D341Med (cell line): ENCODE measurements at places on chromosomes 4 and X.

DNA sequence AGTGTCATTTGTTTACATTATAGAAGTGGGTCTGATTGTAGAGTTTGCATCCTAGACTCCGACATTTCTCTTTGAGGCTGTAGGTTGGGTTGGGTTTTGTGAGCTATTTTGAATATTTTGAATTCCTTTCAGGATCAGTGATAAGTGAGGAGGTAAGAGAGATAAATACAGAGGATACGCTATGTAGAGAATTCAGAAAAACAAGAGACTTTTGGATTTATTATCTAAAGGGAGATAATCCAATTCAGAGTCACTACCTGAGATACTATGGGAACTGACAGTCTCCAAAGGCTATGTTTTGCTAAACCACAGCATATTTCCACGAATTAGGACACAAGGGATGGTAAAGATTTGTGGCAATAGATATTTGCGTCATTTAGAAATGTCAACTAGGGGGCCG is 16.9 kb upstream of the RAP2C start:
- DNase-seq: no peak

- DNase-seq: no peak
Observed at GRCh38 chrX:34901761-34902160, 40.8 kb upstream of the FAM47B start.

DNA sequence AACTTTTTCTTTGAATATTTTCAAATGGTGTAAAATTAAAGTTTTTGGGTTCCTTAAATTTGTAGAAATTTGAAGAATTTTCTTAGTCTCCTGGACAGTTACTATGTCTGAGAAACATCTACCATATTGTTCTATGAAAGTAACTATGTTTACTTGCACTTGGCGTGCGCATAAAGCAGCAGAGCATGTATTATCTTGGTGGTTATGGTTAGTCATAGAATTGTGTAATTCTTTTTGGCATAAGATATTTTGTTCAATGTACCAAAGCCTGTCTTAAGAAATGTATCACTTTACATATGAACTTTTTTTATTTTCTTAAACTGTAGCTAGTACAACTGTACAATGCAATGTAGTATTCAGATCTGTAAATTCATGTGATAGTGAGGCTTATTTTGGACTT is 49.2 kb downstream of the CDS1 start:
- no peak for DNase-seq

GRCh38 chr4:164056426-164057142 is 562.1 kb downstream of the TMA16 start:
- no peak for DNase-seq

GRCh38 chrX:153642051-153642654 is 4.8 kb upstream of the DUSP9 start:
- DNase-seq: peak; percentile 58

GRCh38 chr4:86942185-86942666 is 7.4 kb downstream of the AFF1 start:
- no peak for DNase-seq

GRCh38 chr4:183478123-183478522 is 26.7 kb upstream of the ING2 start:
- no peak for DNase-seq

- DNase-seq: no peak
Observed at GRCh38 chr4:173181848-173182247, 13.2 kb downstream of the GALNT7 start.

GRCh38 chr4:46993075-46994006 is at the start of gene GABRA4:
Gene GABRA4 (minus strand): TSS chr4:46993581. CDS start chr4:46993424, 157 bp downstream.
- peak; percentile 67 for DNase-seq

DNA sequence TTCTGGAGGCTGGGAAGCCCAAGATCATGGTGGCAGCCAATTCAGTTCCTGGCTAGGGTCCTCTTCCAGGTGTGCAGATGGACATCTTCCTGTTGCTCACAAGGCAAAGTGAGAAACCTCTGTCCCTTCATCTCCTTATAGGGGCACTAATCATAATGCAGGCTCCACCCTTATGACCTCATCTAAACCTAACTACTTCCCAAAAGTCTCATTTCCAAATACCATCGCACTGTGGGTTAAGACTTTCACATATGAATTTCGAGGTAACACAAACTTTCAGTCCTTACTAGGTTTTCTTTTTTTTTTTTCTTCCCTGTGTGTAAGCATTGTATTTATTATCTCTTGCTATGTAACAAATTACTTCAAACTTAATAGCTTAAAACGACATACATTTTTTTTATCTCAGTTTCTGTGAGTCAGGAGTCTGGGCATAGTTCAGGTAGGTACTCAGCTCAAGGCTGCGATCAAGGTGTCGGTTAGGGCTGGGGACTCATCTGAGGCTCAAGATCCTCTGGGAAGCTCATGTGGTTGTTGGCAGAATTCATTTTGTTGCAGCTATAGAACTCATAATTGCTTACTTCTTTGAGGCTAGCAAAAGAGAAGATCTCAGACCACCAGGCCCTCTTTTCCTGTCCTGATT is 204.7 kb upstream of the STK26 start:
- no peak for DNase-seq

- no peak for DNase-seq
Observed at GRCh38 chrX:10047631-10048030, 80.5 kb downstream of the CLDN34 start.

- no peak for DNase-seq
Observed at GRCh38 chr4:176383273-176384077, 63.7 kb downstream of the SPCS3 start.

- no peak for DNase-seq
Observed at GRCh38 chrX:115533485-115533884, 27.5 kb upstream of the PLS3 start.

- no peak for DNase-seq
Observed at GRCh38 chrX:65811558-65812228, 144.2 kb downstream of the MSN start.

GRCh38 chr4:186250760-186251159 is 15.2 kb upstream of the F11 start:
- no peak for DNase-seq

DNA sequence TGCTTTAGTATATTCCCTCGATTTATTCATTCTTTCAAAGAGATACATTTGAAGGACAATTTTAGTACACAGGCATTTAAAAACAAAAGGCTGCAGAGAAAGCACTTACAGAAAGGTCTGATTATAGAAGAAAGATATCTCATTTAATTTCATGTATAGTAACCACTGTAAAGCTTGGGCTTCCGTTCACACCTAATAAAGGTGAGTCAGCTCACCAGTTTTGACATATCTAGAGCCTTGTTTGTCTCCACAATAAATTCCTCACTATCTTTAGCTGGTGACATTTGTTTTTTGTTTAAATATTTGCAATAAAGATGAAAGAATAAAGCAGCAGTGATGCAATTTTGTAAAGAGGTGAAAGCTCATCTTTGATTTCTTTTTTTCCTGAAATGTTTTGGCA is 1.1 kb upstream of the EPHA5 start:
- DNase-seq: no peak

DNA sequence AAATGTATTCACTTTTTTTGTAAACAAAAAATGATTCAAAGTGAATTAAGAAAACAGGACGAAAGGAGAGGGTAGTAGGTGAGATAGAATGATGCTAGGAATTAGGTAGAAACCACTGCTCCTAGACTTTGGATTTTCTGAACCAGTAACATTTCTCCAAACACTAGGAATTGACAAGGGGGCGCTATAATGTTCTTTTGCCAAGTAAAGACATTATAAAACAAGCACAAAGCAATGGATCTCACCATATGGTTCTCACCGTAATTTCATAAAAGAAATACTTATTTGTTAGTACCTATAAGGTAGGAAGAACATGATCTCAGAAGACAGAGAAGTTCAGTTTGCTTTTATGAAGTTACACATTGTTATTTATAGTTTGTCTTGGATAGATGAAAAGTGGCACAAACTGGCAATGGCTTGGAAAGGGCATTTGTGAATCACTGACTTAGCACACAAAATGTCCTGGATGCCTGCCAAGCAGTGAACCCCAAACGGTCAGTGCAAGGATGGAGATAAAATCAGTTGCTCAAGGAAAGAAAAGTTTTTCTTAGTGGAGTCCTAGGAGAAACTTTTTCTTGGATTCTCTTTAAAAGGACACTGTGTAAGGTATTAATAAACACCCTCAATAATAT is 8.1 kb upstream of the TBC1D1 start:
- no peak for DNase-seq

DNA sequence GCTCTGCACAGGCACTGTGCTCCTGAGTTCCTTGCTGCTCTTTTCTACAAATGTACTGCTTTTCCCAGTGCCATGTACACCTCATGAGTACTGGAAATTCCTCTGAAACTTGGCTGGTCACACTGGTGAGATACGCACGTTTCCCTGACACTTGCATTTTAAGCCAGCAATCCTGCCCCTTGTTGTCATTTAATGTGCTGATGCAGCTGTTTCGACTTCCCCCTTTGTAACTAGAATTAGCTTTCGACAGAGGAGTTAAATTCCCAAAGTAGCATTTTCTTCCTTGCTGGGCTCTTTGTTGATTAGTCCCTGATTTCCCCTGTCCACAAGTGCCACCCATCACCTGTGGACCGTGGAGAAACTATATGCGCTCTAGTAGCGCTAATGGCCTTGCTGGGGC is 77.5 kb downstream of the IQCM start:
- DNase-seq: no peak

- DNase-seq: peak; percentile 87
Observed at GRCh38 chrX:149631234-149632165, at the start of gene TMEM185A. Gene TMEM185A (minus strand): TSS chrX:149631792. CDS start chrX:149631580, 212 bp downstream.

DNA sequence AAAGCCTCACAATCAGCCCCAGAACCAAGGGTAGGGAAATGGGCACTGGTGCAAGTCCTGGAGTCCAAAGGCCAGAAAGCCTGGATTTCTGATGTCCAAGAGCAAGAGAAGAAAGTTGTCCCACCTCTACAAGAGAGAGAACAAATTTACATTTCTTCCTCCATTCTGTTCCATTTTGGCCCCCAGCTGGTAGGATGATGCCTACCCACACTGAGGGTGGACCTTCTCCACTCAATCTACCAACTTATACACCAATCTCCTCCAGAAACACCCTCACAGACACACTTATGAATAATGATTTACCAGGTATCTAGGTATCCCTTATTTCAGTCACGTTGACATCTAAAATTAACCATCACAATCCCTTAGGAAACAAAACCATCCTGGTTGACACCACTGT is 367.8 kb upstream of the GRIA3 start:
- DNase-seq: no peak

DNA sequence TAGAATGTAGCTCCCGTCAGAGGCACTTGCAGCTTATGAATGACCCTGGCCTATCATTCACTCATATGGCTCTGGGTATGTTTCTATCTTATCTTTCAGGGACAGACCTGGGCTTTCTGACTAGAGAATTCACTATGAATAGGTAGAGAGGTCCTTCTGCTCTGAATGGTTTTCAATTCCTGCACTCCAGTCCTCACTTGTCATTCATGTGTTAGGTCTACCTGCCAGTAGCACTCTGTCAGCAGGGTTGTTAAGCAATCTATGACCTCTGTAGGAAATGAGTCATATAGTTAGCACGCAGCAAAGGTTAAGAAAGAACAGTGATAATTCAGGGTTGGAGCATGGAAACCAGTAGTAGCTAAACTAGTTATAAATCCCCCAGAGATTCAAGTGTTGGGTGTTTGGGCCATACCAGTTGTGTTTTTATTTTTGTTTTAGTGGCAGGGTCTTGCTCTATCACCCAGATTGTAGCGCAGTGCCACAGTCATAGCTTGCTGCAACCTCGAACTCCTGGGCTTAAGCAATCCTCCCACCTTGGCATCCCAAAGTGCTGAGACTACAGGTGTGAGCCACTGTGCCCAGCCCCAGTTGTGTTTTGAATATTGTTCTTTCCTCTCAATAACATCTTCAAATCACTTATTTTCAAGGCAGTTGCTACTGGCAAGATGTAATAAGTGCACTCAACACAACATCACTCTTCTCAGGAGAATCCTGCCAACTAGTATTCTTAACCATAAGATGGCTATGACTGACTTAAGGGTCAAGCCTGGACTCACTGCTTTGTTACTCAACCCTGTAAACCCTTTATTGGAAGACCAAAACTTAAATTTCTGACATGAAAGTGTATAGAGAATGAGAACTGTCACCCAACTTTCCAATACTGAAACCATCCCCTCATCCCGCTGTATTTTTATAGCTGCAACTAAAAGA is 25.1 kb downstream of the ARL13A start:
- no peak for DNase-seq

DNA sequence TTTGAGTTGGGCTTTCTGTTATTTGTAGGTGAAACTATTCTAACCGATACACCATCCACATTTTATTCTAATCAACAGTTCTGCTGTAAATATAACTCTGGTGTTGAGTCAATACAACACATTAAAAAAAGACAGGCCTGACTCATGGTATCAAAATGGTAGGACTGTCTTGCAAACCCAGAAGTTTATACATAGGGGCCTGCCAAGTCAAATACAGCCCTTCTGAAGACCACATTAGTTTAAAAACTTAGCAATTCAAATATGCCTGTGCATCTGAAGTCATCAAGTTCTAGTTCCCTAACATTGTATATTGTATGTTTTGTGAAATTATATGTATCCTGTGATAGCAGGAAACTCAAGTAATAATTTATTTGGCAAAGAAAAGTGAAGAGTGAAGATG is 24.4 kb upstream of the PDE5A start:
- no peak for DNase-seq

GRCh38 chr4:187965726-187966125 is 29.8 kb upstream of the ZFP42 start:
- no peak for DNase-seq

- DNase-seq: peak; percentile 26
Observed at GRCh38 chr4:132003593-132003992, 1145.5 kb upstream of the PCDH10 start.

DNA sequence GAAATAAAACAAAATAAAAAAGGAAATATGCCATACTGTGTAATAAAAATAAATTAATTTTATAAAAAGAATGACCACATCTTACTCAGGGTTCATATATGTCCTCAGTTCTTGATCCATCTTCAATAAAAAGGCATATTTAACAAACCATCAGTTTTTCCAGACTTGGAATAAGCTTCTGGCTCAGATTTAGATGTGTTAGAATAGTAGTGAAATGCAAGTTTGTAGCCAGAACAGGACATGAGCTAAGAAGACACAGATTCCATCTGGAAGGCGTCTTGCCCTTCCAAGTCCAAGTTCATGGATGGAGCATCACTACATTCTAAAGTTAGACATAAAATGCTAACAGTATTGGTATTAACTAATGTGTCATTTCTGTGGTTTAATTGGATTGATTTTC is 10.3 kb upstream of the LSM6 start:
- no peak for DNase-seq
